ENCODE measurements at places on chromosomes 2 and 18. TPM values are rescaled to one million over a fixed set of nuclear protein-coding genes. Genes with fewer than 3 reads are reported as not detected.

Gene MAL
- not detected for total RNA-seq

Gene HK2
- total RNA-seq = 50.1 TPM

Gene GNAL
- not detected for total RNA-seq

Gene BAZ2B
- total RNA-seq = 17.8 TPM

Gene STEAP3
- 18.1 TPM for total RNA-seq

Gene CNDP1
- total RNA-seq = not detected

Gene SCYGR6
- not detected for total RNA-seq

Gene SEH1L
- total RNA-seq = 58.2 TPM

Gene ALPP
- not detected for total RNA-seq
